ENCODE measurements at places on chromosomes 5 and 9. TPM values are rescaled to one million over a fixed set of nuclear protein-coding genes. Genes with fewer than 3 reads are reported as not detected.
A peak's percentile ranks its signal among the peaks of the same experiment; 100 is the strongest.

The ANKRD31 gene
- total RNA-seq, result not detected

The CKMT2 gene
- not detected for total RNA-seq

DNA sequence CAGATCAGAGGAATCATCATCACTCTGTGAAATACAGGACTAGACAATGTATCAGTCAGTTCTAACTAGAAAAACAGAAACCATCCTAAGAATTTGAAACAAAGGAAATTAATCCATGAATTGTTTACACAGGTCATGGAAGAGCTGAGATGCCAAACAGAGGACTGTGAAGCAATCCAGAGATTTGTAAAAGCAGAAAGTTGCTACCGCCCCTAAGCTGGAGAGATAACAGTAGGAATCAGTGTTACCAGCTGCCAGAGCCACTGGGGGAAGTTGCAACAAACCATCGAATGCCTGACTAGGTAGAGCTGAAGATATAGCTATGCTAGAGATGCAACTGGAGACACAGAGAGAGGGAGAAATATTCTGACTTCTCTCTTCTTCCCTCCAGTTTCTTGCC lies 10.4 kb upstream of the MIER3 start:
- DNase-seq, result no peak

DNA sequence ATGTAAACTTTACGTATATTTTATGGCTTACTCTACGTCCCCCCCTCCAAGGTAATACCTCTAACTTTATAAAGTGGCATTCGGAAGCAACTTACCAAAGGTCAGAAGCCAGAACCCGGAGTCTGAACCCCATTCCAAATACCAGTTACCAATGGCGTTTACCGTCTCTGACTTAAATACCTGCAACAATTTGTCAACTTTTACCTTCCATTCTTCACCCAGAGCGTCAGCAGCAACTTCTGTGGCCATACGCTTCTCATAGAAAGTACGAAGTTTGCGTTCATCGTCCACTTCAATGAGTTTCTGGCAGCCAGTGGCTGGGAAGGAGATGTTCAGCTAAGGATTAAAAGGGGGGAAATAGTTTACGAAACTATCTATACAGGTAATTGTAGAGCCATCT lies 753 bp downstream of the RPS6 start:
- no peak for DNase-seq

DNA sequence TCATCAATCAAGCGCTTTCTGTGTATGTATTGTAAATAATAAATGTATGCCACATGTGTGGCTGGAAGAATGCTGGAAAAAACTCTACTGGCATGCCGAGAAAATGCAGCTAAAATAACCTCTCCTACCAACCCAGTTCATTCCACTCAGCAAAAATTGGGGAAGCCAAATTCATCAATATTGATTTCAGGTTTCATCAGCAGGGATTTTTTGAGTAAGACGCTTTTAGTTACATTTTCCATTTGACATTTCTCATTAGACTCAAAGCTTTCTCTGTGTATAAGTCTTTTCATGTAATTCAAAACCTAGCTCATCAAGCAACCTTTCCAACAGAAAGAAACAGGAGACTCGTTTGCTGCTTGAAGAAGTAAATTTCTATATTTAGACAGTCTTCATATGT lies 338.1 kb downstream of the DMRT2 start:
- no peak for DNase-seq

DNA sequence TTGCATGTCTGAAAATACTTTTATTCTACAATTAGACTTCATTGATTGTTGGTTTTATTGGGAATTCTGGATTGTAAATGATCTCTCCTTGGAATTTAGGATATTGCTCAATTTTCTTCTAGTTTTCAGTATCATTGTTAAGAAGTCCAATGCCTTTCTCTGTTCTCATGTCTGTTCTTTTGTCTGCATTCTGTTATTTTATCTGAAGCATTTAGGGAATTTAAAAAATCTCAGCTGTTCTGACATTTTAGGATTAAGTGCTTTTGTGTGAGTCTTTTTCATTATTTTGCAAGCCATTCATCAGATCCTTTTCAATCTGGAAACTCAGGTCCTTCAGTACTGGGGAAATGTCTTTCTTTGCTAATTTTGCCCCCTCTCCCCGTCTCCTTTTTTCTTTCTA lies 4.4 kb upstream of the FER start:
- no peak for DNase-seq

GRCh38 chr5:56301069-56301468 lies 67.9 kb upstream of the ANKRD55 start:
- peak; percentile 24 for DNase-seq

Measured in MG63 (cell line).